Type B pancreatic cell (in vitro differentiated cells): ENCODE measurements at places on chromosomes 1 and 21. TPM values are rescaled to one million over a fixed set of nuclear protein-coding genes. Genes with fewer than 3 reads are reported as not detected.

DNA sequence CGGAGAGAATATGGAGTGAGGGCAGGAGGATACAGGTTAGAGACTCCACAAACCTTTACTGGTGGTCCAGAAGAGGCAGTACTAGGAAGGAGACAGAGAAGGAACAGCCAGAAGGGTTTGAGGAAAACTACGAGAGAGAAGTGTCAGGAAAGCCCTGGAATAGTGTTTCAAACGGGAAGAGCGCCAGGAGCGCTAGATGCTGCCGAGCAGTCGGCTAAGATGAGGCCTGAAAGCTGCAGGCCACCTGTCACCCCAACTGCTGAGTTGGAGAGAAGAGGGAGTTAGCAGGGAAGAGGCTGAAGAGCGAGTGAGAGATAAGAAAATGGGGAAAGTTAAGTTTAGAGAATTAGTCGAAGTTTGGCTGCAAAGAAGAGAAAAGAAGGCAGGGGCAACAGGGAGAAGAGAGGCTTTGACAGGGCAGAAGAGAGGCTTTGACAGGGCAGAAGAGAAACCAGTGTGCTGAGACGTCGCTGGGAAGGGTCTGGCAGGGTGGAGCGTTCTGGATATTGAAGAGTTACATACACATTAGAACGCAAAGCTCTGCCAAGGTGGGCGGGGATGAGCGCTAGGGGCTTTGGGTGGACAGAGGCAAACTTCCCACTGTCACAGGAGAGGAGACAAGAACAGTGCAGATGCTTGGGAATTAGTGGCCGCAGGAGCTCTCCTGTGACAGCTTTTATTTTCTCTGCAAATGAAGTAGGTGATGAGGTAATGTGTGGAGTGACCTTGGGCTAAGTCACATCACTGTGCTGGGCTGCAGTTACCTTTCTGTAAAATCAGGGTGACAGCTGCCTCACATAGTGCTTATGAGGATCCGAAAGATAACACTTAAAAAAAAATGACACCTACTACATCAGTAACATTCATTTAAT lies 31.2 kb downstream of the PCSK9 start:
- DNase-seq, result no peak

TMEM125 gene
- 19.8 and 51.7 TPM in 2 replicates for total RNA-seq

- DNase-seq, result no peak
Measured at GRCh38 chr1:21496886-21497285, 12.3 kb upstream of the ALPL start.

- no peak for DNase-seq
Measured at GRCh38 chr1:234555390-234556024, 54.5 kb downstream of the IRF2BP2 start.

DNA sequence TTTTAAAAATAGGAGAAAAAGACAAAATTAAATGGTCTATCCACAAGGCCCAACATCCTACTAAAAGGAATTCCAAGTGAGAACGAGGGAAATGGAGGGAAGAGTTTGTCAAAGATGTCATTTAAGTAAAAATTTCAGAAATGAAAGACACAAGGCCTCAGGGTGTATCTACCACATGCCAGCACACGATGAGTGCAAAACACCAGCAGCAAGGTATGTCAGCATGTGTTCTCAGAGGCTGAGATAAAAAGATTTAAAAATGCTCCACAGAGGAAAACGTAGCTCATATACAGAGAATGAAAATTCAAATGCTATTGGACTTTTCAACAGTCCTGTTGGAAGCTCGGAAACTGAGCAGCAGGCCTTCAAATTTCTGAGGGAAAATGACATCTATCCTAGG lies 42.0 kb downstream of the RHOU start:
- no peak for DNase-seq

DNA sequence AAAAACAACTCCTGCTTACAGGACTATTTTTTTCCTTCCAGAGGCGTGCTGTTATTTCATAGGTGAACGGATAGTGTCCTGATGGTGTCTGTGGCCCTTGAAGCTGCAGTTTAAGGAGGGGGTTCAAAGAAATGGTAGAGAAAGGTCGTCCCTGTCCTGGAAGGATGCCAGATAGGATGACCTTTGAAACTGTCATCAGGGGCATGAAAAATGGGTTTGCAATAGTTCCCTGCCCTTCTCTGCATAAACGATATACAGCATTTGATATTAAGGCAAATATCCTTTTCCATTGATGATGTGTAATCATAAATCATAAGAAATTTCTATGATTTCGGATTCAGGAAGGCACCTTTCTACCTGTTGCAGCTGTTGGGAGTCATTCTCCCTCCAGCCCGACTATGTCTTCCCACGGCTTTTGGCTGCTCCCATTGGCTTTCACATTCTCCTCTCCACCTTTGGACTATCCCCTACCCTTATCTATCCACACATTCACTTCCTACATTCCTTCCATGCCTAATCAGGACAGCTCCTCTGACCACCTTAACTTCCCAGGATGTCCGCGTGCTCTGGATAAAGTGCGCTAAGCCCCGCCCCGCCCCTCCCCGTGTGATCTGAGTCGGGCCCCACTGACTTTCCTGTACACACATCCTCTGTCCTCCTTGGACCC lies 209.8 kb downstream of the DISC1 start:
- DNase-seq, result no peak

FCRL4 gene
- not detected in 2 replicates for total RNA-seq

GRCh38 chr1:212133319-212133718 lies 97.8 kb downstream of the DTL start:
- DNase-seq, result no peak

GRCh38 chr1:9316512-9316911 lies 23.8 kb downstream of the SPSB1 start:
- DNase-seq, result no peak

- no peak for DNase-seq
Measured at GRCh38 chr1:47866601-47867437, 130.4 kb downstream of the TRABD2B start.

- no peak for DNase-seq
Measured at GRCh38 chr1:93616221-93616995, 65.2 kb downstream of the BCAR3 start.
